ENCODE measurements at places on chromosomes 1 and 21.

GRCh38 chr1:51524817-51525216, 5.8 kb upstream of the EPS15 start:
- DNase-seq = no peak

- DNase-seq = no peak
Observed at GRCh38 chr1:223455470-223455869, 62.3 kb downstream of the CCDC185 start.

DNA sequence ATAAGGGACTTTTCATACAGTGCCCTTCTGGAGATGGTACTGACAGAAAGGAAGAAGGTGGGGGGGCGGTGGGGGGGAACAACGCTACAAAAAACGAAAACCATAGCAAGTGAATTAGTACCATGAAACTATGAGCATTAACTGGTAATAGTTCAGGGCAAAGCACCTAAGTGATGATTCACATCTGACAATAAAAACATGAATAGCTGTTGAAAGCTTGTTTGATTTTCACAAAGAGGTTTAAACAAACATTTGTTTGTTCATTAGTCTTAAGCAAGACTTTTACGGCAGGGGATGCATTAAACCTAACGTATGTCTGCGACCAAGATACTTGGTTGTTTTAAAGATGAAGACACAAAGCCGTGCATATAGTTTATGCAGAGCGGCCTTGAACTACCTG, 177.5 kb downstream of the LMO4 start:
- no peak for DNase-seq

DNA sequence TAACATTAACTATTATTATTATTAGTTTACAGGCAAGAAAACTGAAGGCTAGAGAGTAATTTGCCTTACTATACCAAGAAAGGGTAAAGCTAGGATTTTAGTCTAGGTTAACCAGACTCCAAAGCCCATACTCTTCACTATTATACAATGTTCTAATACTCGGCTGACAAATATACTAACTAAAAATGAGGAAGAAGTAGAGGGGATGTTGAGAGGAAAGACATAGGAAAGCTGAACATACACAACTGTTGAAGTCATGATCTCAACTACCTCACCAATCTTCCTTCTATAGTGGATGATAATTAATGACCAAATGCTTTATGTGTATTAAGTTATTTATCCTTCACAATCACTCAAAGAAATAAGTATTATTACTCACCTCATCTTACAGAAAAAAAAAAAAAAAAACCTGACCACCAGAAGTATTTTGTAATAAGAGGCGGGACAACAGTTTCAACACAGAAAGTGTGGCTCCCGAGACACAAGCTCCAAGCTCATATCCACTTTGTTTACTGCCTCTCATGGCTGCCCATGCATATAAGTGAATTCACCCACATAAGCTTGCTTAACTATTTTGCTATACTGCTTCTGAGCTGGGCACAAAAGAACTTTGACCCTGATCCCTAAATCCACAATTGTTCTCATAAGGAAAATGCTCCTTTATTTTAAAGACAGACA, 78.0 kb downstream of the USP1 start:
- no peak for DNase-seq

DNA sequence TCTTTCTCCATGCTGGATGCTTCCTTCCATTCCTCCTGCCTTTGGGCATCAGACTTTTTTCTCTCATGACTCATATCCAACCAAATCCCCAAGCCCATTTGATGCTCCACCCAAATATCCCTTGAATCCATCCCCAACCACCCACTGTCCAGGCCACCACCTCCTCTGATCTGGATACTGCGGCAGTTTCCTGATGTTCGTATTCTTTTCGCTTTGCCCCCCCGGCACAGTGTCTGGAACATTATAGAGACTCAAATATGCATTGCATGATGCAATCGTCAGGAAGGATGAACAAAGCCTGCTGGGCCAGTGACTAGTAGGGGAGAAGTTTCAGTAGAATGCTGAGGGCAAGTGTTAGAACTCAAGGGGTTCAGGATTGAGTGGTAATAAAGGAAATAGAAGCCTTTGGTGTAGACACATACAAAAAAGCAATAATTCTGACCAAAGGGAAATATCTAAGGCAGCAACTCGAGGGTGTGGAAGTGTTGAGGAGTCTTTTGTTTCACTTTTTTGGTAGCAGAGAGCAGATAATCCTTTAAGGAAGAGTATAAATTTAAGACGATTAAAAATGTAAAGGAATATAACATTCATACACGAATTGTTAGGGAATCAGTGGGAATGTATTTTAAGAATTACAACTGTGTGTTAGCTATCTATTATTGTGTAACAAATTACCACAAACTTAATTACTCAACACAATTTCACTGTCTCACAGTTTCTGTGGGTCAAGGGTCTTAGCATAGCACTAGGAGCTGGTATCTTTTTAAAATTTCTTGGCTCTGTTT, 7.5 kb downstream of the S100A11 start:
- no peak for DNase-seq

DNA sequence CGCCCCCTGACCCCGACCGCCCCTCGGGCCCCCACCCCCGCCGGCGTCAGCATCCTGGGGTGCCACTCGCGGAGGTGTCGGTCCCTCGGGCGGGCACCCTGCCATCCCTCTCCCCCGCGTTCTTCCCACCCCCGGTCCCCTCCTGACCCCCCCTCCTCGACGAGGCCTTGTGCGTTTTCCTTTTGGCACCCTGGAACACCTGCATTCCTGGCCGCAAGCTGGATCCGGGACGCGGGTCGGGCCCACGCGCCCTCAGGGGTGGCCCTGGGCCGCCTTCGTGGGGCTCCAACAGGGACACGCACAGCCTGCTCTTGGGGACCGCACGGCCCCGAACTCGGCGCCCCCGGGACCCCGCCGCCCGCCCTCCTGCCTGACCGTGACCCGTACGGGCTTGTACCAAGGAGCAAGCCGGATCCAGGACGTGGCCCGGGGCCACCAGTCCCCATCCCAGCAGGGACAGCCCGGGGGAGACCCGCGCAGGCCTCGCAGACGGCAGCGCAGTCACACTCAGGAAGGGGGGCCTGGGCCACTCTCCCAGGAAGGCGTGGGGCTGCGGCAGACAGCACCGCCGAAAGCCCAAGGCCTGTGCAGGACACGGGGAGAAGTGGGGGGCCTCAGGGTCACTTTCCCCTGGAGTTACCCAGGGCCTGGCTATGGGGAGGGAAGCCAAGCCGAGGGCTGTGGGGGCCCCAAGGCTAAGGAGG, 579 bp upstream of the SLC19A1 start:
- no peak for DNase-seq

DNA sequence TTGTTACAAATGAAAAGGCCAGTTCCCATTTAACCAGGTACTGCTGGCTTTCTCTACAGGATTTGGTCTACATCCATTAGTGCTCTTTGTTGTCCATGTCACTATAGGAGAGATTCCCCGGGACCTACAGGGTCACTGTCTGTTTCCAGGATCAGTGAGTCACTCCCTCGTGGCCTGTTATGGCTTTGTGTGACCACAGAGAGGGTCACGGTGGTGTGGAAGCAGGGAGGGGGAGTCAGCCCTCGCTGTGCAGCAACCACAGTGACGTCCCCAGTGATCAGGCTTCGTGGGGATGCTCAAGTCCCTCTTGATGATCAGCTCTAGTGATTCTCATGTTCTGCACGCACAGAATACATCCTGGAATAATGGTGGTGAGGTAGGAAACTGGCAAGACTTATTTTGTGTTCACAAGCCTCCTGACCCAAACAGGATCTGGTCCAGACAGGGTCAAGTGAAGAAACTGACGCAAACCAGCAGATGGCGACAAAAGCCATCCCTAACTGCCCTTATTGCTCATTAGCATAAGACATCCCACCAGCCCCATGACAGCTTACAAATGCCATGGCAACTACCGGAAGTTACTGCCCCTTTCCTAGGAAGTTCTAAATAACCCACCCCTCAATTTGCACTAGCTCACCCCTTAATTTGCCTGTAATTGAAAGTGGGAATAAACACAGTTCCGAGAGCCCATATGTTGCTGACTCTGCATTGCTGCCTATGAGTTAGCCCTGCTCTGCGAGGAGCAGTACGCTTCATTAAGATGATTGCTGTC, 98.5 kb downstream of the DISC1 start:
- DNase-seq = peak; percentile 46

GRCh38 chr1:239212811-239213220, 173.6 kb upstream of the CHRM3 start:
- DNase-seq = no peak

DNA sequence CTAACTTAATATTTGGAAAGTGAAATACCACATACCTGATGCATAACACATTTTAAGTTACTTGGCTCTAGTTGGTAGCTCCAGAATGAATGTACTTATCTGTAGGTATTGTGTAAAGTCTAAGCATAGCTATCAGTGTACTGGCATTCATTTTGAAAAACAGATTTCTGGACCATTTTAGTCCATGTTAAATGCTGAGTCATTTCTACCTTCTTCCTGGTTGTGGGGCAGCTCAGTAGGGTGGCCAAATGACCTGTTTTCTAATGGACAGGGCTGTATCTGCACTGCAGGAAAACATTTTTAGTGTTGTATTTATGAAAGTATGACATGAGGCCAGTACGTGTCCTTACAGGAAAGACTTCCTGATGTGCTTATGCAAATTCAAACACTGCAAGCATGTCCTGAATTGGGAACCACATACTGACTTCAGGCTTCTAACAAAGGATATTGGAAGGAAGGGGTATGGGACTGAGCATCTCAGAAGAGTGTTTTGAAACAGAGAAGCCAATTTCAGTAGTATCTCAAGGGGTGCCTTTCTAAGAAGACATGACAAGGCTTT, 300.3 kb upstream of the B3GALT2 start:
- DNase-seq = peak; percentile 3

DNA sequence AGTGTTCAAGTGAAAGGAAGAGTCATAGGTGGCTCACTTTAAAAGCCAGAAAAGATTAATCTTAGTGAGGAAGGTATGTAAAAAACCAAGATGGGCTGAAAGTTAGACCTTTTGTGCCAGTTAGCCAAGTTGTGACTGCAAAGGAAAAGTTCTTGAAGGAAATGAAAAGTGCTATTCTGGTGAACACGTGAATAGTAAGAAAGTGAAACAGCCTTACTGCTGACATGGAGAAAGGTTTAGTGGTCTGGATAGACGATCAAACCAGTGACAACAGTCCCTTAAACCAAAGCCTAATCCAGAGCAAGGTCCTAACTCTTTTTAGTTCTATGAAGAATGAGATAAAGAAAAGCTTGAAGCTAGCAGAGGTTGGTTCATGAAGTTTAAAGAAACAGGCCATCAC, 106.4 kb downstream of the CTH start:
- no peak for DNase-seq

GRCh38 chr1:78113156-78113916, 67.6 kb downstream of the GIPC2 start:
- no peak for DNase-seq

DNA sequence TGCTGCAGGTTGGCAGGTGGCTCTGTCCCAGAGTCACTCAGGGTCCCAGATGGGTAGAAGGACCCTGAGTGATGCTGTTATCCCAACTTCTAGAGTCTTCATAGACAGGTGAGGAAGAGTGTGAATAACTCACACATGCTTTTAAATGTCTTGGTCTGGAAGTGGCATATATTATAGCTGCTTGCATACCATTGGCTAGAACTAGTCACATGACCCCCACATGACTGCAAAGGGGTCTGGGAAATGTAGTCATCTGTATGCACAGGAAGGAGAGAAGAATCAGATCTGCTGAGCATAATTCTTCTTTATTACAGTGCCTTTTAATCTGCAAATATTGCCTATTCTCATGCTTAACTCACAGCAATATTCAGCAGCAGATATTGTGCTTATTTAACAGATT, 28.2 kb upstream of the KLHDC7A start:
- DNase-seq = peak; percentile 13

DNA sequence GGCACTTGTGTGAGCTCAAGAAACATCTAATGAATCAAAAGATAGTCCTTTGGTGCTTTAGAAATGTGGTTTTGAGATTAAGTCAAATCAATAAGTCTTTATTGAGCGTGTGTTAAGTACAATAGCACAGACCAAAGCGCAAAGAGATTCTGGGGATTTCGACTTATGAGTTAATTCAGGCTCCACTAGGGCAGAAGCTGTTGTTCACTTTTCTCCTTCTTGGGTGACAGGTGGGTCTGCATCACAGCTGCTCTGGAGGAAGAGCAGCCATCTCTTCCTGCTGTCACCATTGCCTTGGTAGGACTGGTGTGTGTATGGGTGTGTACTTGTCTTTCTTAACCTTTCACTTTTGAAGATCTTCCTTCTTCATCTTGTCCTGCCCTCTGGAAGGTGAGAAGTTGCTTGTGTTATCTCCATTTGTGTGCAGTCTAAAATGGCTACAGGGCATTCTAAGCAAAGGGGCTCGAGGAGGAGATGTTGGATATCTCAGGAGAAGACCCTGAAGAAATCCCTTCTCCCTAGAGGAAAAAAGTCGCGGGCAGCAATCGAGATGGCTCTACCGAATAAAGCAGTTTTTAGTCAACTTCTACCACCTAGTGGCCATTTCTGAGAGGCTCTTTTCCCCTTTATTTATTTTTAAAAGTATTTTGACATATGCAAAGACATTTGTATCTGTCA, 22.9 kb upstream of the DISC1 start:
- DNase-seq = peak; percentile 61

DNA sequence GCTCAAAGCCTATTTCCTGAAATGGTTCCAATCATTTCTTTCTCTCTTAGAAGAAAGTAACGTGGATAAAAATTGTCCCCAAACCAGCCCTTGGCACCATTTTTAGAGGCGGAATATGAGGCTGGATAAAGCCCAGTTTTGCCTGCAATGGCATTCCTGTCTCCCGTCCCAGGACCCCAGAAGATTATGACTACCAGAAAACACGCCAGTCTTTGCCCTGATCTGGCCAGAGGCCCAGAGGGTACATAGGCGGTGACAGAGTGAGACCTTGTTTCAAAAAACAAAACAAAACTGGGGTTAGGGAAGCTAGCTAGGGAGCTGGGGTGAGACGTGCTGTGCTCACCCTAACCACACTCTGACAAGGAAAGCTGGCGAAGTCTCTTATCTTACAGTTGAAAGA, at the start of gene AADACL4:
Gene AADACL4, plus strand, starts transcription at position 301 of the 400 bp plus-strand sequence. CDS start 462 bp downstream, outside the sequence.
- no peak for DNase-seq

DNA sequence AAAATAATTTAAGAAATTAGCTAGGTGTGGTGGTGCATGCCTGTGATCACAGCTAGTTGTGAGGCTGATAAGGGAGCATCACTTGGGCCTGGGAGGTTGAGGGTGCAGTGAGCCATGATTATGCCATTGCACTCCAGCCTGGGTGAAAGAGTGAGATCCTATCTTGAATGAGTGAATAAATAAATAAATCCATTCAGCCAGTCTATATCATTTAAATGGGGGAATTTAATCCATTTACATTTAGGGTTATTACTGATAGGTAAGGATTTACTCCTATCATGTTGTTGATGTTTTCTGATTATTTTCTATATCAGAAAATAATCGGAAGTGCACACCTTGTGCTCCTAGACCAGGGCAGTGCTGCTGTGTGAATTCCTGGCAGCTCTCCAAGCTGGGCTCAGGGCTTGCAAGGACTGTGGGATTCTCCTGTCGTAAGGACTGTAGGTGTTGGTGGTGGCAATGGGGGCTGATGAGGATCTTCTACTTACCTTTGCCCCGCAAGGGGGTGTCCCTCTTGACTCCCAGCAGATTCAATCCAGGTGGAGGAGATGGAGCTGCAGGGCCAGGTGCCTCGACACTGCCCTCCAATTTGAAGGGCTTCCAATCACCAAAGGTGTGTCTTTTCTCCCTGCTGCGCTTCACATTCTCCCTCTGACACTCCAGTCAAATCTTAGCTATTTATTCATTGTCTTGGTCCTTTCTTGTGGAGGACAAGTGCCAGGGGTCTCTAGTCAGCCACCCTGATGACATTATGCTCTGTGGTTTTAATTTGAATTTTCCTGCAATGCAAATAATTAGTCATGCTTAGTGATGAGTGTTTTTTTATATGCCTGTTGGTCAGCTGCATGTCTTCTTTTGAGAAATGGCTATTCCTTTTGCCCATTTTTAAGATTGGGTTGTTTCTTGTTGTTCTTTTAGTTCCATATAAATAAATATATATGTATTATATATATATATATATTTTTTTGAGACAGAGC, 14.1 kb upstream of the TRAPPC10 start:
- no peak for DNase-seq

Data from kidney capillary endothelial cell (primary cell).